ENCODE measurements at places on chromosomes 11 and 22. TPM values are rescaled to one million over a fixed set of nuclear protein-coding genes. Genes with fewer than 3 reads are reported as not detected.
A peak's percentile ranks its signal among the peaks of the same experiment; 100 is the strongest.

- no peak for DNase-seq
Measured at GRCh38 chr11:87361891-87362290, 324.2 kb downstream of the TMEM135 start.

GRCh38 chr11:118139578-118139977 lies 13.0 kb downstream of the SCN4B start:
- no peak for DNase-seq

DNA sequence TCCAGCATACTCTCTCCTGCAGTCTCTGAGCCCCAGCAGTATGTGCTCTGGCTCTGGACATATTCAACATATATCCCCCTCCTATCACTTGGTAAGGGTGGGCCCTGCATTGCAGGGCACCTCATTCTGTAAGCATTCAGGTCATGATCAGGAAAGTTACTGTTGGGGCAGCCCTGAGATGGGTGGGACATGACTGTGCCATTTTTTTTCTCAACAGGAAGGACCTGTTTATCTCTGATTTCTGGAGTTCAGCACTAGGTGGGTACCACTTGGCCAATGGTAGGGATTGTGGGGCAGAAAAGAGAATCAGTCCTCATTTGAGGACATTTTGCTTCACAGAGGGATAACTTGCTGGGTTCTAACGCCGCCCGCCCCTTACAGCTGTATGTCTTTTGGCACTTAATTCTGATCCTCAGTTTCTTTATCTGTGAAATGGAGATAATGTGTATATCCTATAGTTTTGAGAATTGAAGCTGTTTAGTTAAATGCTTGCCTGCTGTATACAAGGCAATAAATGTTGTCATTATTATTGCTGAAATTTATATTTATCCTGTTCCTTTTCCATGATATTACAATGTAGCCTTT lies 2.2 kb downstream of the SRRD start:
- no peak for DNase-seq

- DNase-seq, result no peak
Measured at GRCh38 chr11:113967361-113967760, 7.5 kb upstream of the HTR3A start.

DNA sequence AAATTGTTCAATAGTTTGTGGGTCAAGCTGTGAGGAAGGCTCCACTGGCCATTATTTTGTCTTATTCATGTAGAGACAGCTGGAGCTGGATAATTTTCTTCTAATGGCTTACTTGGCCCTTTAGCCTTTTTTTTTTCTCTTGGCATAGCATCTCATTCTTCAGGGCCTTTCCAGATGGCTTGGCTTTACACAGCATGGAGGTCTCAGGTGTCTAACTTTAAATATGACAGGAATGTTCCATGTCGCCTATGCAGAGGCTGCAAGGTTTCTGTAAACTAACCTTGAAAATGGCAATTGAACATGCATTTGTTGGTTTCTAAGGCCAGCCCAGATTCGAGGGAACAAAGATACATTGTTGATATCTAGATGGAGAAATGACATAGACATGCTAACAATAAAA lies 247.9 kb upstream of the CNTN5 start:
- DNase-seq, result no peak

- DNase-seq, result no peak
Measured at GRCh38 chr22:25802018-25802417, 60.0 kb downstream of the MYO18B start.

- DNase-seq, result no peak
Measured at GRCh38 chr11:19768815-19769214, 56.2 kb downstream of the NAV2 start.

CYTH4 gene
- total RNA-seq, result 44.7 TPM

GRCh38 chr11:112613051-112613972 lies 347.9 kb upstream of the NCAM1 start:
- no peak for DNase-seq

GRCh38 chr11:35787626-35788025 lies 125.1 kb downstream of the TRIM44 start:
- no peak for DNase-seq

GNAZ gene
- total RNA-seq, result 18.3 TPM

DNA sequence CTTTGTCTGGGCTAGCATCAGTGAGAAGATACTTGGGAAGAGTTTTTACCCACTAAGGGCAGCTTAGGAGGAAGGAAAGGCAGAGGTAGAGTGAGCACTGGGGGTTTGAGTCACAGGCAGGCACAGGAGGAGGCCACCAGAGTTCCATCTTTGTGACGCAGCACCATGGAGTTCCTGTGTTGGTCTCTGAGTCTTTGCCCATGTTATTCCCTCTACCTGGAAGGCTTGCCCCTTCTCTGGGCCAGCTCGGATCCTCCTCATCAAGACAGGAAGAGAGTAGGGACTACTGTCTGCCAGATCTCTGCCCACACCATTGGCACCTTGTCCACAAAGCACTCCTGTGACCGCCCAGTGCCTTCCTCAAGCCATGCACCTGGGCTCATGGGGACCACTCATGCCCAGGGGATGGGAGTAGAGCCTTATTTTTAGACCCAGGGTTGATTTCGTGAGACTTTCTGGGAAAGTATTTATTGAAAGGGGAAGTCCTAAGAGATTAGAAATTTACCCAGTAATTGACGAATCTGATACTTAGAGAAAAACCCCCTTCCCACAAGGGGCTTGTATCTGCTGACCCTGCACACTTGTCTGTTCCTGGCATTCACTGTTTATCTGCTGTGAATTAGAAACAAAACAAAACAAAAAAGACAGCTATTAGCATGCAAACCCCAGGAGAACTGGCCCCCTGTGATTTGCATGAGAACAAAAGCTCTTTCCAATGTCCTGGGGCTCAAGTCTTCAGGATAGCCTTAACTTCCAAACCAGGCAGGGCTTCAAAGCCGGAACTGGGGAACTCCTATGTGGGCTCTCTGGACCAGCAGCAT lies 35.9 kb upstream of the MYEOV start:
- DNase-seq, result peak; percentile 75

DNA sequence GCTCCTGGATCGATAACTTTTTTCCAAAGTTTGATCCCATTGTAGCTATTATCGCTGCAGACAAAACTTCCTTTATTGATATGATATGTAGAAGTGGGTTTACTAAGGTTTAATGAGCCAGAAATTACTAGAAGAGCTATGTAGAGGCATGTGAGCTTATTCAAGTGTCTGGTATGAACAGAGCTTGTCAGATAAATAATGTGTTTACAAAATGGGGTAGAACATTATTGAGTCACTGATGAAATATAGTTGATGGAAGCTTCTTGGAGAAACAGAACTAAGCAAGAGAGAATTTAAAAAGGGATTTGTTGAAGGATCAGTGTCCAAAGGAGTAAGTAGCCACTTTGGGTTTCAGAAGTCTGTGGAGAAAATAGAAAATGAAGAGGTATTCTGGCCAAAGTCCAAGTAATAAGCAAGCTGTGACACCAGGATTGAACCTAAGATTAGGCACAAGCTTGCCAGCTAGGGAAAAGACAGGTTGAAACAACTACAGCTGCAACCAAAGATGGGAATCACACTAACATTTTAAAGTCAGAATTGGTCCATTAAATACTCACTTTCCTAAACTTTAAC lies 104.3 kb downstream of the MAML2 start:
- no peak for DNase-seq

- no peak for DNase-seq
Measured at GRCh38 chr11:74091549-74091948, 79.3 kb downstream of the C2CD3 start.

DNA sequence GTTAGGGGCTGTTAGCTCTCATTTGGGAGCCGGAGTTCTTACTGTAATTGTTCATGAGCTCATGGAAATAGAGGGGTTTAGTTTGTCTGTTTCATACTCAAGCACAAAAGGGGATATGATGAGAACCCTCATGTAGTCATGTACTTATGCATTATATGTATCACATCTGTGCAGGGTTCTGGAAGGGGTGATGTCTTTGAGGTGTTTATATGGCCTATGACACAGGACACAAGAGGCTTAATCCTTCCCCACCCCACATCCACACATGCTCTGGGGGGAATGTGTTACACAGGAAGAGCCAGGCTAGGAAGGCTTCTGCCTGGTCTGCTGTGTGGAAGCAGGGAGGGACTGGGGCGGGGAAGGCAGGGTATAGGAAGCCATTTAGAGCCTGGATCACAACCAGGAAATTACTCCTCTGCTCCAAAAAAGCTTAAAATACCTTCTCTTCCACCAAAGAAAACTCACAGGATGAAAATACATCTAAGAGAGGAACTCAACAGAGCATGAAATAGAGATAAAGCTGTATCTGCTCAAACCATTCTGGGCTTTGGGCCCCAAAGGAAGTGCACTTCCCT lies 316.1 kb downstream of the TMEM135 start:
- no peak for DNase-seq

ARHGEF12 gene
- total RNA-seq, result 75.5 TPM

DNA sequence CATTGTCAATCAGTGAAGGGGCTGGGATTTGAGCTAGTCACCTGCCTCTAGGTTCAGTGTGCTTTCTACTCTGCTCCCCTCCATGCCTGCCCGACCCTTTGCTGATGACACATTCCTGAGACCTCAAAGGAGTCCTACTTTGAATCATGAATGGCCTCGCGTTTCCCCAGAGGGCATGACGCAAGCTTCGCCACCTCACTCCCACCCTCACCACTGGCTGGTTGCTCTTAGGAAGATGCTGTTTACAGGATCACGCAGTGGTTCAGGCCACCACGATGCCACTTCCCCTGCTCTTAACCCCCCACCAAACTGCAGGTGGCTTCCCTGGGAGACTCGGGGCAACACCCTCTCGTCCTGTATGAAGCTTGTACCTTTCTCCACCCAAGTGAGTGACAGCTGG lies 62.9 kb upstream of the B3GAT1 start:
- DNase-seq, result peak; percentile 43

Measured in mesenteric fat pad (tissue), 1 donor.